ENCODE measurements at places on chromosomes 4 and X. TPM values are rescaled to one million over a fixed set of nuclear protein-coding genes. Genes with fewer than 3 reads are reported as not detected.
A peak's percentile ranks its signal among the peaks of the same experiment; 100 is the strongest.

Gene CCDC110
- total RNA-seq = 0.20 TPM

DNA sequence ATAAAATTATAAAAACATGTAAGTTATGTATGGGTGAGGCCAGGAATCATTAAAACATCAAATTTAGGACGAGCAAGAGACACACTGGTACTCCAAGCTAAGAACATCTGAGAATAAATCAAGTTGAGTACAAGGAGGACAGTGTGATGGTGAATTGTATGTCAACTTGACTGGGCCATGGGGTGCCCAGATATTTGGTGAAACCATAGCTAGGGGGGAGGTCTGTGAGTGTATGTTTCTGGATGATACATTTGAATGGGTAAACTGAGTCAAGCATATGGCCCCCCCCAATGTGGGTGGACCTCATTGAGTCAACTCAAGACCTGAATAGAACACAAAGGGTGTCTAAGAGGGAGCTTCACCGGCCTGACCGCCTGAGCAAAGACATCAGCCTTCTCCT, 115.3 kb upstream of the BCOR start:
- ATAC-seq = no peak

DNA sequence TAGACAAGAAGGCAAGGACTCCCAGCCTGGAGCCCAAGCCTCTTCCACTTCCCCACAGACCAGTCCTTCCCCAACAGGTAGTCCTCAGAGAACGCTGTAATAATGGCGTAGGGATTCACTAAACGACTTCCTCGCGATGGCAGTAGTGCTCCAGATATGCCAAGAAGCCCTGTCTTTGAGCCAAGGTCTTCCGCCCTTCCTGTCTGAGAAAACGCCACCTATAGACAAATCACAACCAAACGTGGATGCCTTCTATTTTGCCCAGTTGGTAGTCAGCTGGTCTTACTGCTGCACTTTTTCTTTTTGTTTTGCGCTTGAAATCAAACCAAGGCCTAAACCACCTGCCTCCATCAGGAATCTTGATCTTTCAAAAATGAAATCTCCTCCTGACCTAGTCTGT, 203.3 kb downstream of the OR13H1 start:
- peak; percentile 94 for ATAC-seq

Gene NAT8L
- 0.04 TPM for total RNA-seq

DNA sequence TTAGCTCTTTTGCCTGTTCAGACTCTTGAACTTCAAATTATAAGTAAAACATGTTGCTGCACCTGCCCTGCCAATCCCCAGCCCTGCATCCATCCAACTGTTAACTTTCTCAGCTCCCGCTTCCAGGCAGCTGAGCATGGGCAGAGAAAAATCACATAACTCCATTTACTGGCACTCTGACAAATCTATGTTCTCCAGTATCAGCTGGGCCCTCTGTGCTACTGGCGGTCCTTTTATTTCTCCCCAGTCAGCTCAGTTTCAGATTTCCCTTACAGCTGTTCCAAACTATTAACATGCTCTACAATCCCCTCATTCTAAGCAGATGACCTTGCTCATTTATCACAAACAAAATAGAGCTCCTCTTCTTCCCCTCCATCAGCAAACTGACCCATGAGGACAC, 240.4 kb upstream of the TET2 start:
- no peak for ATAC-seq

DNA sequence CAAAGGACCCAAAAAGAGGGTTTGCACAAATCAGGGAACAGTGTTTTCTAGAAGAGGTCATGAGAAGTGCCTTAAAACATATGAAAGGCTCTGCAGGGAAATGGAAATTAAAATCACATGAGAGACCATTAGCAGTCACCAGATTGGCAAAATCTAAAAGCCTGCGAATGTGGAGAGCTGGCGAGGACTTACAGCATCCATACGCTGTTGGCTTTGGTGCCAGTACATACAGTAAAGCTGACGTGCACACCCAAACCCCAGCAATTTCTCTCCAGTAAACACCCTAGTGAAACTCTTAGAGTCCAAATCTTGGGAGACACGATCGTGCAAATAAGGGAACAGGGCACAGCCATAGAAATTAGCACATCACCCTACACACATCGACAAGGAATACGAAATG, 25.4 kb upstream of the PPP2R2C start:
- no peak for ATAC-seq

Gene VCX3A
- not detected for total RNA-seq
